Tongue (tissue), 3 donors: ENCODE measurements at places on chromosomes 6 and 20. TPM values are rescaled to one million over a fixed set of nuclear protein-coding genes. Genes with fewer than 3 reads are reported as not detected.

LTA gene
- not detected for total RNA-seq

LY6G6F gene
- total RNA-seq: 0.82 TPM

- DNase-seq: no peak
Observed at GRCh38 chr6:167054987-167055386, 55.8 kb downstream of the CEP43 start.

- no peak for DNase-seq
Observed at GRCh38 chr6:53615633-53616449, 49.7 kb downstream of the KLHL31 start.

RIPOR2 gene
- total RNA-seq: 21.3 TPM

DNA sequence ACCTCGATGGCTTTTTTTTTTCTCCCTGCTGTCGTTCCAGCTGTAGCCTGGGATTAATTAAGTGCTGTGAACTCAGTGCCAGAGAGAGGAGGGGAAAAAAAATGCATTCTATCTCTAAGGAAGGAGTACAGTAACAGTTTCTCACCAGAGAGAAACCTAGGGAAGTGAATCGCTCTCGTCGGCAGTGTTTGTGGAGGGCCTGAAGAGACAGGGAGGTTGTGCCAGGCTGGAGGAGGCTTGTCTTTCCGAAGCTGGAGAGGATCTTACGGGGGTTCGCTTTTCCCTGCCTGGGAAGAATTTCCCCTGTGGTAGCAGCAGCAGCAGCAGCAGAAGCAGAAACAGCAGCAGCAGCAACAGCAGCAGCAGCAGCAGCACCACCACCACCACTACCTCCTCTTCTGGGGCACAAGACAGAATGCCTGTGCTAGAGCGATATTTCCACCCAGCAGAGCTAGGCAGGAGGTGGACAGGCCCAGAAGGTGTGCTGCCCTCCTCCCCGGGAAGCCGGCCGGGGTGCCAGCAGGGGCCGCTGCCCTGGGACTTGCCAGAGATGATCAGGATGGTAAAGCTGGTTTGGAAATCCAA is 186.5 kb downstream of the PDE7B start:
- peak; percentile 77 for DNase-seq

DNA sequence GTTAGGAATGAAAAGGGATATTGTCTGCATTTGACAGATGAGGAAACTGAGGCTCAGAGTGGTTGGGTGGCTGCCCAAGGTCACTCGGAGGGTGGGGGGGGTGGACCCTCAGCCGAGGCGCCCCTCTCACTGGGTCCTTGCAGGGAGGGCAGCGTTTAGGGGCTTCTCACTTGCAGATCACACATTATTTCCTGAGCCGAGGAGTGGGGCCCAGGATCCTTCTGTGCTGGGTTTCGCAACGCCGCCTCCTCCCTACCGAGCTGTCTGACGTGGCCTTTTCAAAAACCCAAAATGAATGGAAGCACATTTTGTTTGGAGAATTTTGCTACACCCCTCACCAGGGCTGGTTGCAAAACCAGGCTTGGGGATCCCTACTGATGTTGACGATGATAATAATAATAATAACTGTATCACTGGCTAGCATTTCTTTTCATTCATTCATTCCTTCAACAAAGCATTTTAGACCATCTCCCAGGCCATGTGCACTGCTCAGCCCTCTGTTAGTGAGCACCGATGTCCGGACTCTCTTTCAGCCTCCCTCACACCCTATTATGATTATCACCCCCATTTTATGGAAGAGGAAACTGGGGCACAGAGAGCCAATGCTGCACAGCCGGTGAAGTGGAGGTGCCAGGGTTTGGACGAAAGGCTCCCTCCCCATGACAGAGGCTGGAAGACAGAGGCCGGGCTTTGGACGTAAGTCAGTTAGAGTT is 5.2 kb downstream of the DLGAP4 start:
- no peak for DNase-seq

DNA sequence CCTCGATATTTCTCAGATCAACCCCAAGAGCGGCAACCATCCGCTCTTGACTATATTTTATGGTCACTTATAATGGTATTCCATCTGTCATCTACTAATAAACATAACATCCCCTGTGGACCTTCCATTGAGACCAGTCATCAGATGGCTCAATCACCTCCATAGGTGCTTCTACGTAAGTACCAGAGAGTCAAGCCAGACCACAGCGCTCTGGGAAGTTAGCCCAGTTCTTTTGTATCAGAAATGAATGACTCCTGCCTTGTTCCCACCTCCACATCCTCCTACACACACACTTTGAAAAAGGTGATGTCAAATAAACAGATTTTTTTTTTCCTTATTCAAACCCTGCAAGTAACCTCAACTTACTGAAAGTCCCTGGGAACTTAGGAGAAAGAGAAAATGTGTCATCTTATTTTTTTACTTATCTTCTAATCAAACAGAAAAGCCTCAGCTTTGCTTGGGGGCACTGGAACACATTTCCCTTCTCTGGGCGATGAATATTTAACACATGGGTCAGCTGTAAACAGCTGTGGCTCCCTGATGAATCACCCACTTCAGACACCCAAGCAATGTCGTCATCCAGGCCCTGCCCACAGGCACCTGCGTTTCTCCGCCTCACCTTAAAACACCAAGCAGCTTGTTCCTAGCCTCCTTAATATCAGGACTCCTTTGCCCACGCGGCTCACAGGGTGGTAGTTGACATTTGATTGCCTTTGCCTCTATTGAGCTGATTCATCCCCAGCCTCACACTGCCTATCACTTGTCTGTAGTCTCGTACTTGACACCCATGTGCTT is 121.4 kb upstream of the LY86 start:
- DNase-seq: no peak
